SK-N-SH treated with all-trans-retinoic acid at 6 μM for 48 hours (cell line): ENCODE measurements at places on chromosomes 1 and 21.

GRCh38 chr1:243730487-243731150 lies 119.4 kb downstream of the AKT3 start:
- ATAC-seq = no peak

DNA sequence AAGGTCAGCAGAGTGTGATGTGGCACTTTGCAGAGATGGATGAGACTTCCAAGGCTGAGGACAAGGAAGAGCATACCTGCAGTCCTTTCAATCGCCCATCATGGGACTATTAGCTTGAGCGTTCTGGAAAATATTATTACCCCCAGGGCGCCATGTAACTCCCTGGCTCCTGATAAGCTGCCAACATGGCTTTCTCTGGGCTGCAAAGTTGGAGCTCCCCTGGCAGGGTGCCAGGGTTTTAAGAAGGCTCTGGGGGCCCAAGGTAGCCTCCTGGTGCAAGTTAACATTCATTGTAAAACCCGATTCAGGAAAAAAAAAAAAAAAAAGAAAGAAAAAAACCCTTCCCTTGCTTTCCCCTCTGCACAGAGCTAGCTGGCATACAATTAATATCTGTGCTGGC lies 196.7 kb downstream of the PBX1 start:
- ATAC-seq = peak; percentile 10

- no peak for ATAC-seq
Observed at GRCh38 chr1:17736625-17737024, 18.5 kb upstream of the ACTL8 start.

- no peak for ATAC-seq
Observed at GRCh38 chr1:56898005-56898373, 43.4 kb downstream of the C8A start.

- ATAC-seq = no peak
Observed at GRCh38 chr1:233085566-233085965, 135.2 kb downstream of the NTPCR start.

GRCh38 chr1:186481303-186481888 lies 20.5 kb upstream of the PDC start:
- ATAC-seq = no peak

DNA sequence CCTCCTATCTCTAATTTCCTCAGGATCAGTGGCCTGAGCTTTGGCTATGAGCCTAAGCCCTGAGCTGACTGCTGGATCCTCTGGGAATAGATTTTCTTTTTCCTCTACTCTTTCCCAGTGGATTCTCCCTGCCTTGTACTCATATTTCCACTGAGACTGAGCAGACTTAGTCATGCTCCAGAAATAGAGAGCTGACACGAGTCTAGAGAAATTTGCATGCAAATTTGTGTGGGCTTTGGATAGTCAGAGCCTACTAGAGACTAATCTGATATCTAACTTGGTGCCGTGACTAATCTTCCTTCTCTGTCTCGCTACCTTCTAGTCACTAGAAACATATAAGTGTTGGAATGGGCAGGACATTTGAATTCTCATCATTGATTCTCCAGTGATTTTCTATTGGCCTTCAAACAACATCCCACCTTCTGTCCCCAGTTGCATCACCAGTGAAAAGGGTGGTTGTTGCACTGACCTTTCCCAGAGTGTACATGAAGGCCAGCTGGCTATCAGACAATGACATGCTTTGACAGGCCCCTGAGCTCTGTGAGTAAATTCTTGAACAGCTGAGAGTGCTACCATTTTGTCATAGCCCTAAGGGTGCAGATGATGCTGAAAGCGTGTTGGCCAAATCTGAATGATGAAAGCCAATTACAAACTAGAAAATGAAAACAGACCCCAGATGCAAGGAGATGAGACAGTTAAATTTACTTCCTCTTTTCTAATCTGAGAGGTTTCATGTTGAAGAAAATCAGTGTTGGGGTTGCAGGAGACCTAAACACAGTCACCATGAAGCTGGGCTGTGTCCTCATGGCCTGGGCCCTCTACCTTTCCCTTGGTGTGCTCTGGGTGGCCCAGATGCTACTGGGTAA lies at the start of gene FCRLA:
Gene FCRLA (plus strand): TSS at position 748 of the 866 bp plus-strand sequence. CDS start 36 bp downstream, at position 784.
- peak; percentile 98 for ATAC-seq
